ENCODE measurements at places on chromosomes 3 and 15.

DNA sequence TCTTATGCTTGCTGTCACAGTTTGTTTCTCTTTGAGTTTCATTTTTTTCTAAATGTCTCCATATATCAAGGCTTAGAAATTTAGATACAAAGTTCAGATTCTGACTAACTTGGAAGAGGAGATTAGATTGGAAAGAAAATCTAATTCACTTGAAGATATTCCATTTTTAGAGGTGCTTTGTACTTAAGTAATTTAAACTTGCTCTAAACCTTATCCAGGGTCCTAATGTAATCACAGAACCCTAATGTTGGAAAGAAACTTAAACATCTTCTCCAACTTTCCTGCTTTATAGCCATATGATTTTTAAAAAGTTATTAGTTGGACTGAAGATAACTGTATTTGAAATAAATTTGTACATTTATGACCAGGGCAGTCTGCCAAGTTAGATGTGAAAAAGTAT lies 81.1 kb upstream of the ARHGEF3 start:
- no peak for DNase-seq

DNA sequence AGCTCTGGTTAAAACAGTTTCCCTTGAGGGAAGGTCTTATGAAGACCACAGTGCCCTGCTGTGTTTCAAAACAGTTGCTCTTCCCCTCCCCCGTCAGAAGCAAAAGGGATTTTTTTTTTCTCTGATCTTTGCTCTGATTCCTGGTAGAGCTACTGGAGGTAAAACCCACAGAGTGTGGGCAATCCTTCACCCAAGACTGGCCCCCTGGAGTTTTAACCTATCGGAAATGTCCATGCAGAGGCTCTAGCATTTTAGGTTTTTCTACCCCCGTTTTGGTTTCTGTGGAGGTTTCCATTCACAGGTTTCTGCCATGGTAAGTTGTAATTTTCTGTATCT lies 27.7 kb downstream of the GRM2 start:
- DNase-seq: no peak

GRCh38 chr3:97658668-97659285 lies 105.8 kb upstream of the ARL6 start:
- DNase-seq: no peak

- no peak for DNase-seq
Observed at GRCh38 chr15:48222627-48223026, 16.5 kb downstream of the SLC12A1 start.

GRCh38 chr3:124526601-124527000 lies 203.7 kb upstream of the UMPS start:
- no peak for DNase-seq

Data from brain microvascular endothelial cell (primary cell).